ENCODE measurements at places on chromosomes 5 and 9.

DNA sequence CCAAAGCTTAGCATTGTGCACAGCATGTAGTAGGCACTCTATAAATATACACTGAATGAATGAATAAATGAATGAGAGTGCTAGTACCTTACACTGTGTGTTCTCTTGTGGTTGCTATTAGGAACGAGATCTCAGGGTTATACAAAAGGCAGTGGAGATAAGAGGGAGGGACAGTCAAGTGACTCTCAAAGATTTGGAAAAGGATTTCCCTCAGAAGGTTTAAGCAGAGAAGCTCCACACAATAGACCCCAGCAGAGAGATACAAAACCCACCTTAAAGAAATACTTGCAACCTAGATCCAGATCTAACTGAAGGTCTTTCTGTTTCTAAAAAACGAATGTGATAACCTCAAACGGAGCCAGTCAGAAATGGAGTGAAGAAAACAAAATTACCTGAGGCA is 11.8 kb upstream of the EFNA5 start:
- DNase-seq: no peak

DNA sequence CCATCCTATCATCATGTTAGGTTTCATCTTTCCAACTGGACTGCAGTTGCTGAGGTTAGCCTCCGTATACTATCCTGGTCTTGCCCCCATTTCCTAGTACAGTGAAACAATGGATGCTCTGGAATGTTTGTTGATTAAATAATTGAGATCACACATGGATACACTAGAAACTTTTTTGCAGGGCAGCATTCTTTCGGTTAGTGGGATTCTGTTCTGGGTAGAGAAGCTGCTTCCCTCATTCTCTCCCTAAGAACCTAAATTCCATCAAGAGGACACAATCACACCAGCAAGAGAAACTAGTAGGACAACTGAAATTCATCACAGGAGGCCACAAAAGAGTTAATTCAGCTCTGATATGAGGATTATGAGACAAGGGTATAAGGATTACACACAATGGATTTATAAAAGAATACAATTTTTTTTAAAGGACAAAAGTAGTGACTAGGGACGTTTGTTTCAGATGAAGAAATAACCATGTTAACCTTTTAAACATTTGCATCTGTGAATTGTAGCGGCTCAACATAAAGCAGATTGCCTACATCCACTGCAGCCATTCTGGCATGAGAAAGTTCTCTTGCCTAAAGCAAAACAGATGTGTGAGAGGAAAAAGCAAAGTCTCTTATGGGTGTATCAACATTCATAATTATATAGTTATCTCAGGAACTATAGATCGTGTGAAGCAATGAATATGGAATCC is 162.7 kb upstream of the LHFPL2 start:
- DNase-seq: no peak

DNA sequence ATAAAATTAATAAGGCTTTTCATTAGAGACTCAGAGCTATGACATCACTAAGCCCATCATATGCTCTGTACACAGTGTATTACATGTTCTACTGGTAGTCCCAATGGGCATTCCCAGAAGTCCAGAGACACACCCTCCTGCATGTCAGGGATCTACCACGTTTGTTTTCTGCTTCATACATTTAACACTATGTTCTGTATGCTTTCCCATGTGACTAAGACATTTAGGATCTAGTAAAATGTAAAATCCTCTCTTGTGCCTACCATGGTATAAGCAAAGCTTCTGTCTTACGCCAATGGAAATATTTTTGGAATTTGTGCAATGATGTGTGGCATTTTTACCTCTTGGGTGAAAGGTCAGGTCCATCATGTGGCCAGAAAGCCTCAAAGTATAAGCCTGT is 192.4 kb downstream of the ADAMTSL1 start:
- no peak for DNase-seq

DNA sequence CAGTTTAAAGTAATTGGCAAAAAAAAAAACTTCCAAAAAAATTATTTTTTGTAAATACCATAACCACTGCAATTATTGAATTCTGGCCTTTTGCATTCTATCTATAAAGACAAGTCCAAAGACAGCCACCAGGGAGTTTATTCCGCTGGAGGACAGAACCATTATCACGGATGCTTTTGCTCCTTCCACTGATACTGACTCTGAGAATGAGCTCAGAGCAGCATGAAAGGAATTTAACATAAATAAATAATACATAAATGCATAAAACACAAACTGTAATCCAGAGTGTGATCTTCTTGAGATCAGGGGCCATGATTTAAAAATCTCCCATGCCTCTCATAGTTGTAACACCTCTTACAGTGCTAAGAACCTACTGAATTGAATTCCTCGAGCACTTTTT is 264.8 kb downstream of the ARRDC3 start:
- DNase-seq: no peak

- no peak for DNase-seq
Observed at GRCh38 chr5:123134653-123135181, 45.7 kb downstream of the PRDM6 start.

GRCh38 chr9:35114840-35115628 is 628 bp downstream of the ATOSB start:
- no peak for DNase-seq

DNA sequence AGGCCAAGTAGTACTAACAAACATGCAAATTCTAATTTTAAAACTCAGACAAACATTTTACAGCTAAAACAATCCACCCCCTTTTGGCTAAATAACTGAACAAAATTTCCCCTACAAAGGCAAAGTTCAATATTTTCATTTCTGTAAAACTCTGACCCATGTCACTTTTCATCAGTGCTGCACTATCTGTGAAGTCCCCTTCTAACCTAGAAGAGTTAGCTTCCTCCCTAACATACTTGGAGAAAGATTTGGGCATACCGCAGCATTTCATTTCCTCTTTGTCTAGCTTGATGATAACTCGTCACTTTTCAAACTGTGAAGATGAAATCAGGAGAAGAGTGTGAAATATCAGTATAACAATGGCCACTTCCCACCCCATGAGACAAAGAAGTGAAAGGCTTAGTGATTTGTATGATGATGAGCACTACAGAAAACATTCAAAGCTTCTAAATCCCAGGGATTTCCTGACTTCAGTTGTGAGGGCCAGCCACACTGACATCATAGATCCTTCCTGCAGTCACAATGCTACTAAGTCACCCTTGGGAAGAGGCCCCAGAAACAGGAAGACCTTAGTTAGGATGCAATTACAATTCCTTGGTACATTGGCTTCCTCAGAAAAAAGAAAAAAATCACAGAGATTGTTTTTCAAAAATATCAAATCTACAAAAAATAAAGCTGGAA is at the start of gene FAM81B:
TSS of gene FAM81B (plus strand) at position 555 of the 681 bp plus-strand sequence. CDS start at position 579, 24 bp downstream.
- DNase-seq: no peak

DNA sequence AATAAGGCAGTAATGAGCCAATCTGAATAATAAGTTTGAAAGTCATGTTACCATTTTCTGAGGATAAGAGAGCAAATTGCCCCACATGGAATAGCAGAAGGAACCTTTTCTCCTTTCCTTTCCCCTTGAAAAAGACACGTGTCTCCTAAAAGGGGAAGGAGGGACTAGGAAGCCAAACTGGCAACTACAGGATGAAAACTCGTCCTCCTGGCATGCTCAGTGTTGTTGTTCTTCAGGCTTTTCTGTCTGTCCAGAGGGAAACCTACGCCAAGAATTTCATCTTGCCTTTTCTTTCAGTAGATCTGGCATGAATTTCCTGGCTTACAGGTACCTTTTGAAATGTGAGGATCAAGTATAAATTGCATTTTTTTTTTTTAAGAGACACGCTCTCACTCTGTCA is 355.9 kb upstream of the TLE4 start:
- DNase-seq: no peak

GRCh38 chr5:100757618-100758017 is 145.5 kb downstream of the ST8SIA4 start:
- DNase-seq: no peak

GRCh38 chr5:94700592-94700991 is 82.1 kb downstream of the SLF1 start:
- DNase-seq: no peak

DNA sequence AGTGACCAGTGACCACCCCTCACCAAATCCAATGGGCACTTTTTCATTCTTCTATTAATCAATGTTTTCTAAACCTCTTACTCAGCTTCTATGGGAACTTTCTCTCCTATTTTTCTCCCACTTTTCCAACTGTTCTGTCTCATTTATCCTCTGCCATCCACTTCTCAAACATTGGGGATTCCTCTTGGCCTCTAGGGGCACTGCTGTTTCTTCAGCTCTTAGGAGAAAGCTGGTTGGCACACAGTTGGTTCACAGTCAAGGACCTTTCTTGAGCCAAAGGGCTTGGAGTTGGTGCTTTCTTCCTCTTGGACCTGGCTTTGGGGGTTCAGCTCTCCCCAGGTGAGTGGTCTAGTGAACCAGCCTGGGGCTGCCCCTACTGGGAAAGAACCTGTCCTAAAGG is 112.2 kb upstream of the LHFPL2 start:
- DNase-seq: no peak

DNA sequence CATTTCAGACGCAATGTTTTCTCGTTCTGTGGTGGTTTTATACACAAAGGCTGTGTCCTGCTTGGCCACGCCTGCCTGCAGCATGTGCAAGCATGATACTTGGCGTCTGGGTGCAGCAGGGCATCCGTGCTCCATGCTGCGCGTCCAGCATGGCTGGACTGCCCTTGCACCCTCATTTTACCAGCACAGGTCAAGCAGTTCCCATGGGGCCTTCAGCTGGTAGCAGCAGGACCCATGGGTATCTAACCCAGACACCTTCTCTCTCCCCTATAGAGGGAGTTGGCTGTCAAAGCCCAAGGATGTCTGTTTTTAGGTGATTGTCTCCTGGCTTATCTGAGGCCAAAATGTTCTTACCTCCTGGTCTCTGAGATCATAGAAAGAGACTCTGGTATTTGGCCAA is 158.3 kb upstream of the PITX1 start:
- DNase-seq: no peak

GRCh38 chr5:136057401-136058038 is 28.7 kb downstream of the TGFBI start:
- DNase-seq: no peak

- no peak for DNase-seq
Observed at GRCh38 chr5:136006164-136006563, 22.6 kb upstream of the TGFBI start.

DNA sequence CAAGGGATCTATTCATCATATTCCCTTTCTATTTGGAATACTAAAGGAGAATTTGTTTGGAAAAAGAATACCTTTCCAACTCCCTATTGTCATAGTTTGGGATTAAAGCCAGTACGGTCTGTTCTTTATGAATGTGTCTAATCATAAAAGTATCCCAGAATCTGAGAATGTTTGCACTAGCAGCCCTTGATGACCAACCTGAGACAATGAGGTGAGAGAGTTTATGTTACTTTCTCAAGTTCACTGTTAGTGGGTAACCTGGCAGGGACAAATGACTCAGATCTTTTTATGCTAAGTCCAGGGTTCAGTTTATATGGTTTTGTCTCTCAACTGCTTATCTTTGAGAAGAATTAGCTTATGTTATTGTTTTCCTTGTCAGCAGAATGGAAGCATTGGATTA is 25.3 kb upstream of the TLR4 start:
- DNase-seq: no peak

DNA sequence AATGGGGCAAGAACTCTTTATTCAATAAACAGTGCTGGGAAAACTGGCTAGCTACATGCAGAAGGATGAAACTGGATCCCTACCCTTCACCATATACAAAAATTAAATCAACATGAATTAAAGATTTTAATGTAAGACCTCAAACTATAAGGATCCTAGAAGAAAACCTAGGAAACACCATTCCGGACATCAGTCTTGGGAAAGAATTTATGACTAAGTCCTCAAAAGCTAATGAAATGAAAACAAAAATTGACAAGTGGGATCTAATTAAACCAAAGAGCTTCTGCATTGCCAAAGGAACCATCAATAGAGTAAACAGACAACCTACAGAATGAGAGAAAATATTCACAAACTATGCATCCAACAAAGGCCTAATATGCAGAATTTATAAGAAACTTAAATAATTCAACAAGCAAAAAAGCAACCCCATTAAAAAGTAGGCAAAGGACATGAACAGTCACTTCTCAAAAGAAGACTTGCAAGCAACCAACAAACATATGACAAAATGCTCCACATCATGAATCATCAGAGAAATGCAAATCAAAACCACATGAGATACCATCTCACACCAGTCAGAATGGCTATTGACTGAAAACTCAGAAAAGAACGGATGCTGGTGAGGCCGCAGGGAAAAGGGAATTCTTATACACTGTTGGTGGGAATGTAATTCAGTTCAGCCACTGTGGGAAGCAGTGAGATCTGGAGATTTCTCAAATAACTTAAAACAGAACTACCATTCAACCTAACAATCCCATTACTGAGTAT is 104.3 kb upstream of the MAP3K1 start:
- DNase-seq: no peak

- DNase-seq: no peak
Observed at GRCh38 chr5:71737931-71738539, 19.0 kb downstream of the CARTPT start.

DNA sequence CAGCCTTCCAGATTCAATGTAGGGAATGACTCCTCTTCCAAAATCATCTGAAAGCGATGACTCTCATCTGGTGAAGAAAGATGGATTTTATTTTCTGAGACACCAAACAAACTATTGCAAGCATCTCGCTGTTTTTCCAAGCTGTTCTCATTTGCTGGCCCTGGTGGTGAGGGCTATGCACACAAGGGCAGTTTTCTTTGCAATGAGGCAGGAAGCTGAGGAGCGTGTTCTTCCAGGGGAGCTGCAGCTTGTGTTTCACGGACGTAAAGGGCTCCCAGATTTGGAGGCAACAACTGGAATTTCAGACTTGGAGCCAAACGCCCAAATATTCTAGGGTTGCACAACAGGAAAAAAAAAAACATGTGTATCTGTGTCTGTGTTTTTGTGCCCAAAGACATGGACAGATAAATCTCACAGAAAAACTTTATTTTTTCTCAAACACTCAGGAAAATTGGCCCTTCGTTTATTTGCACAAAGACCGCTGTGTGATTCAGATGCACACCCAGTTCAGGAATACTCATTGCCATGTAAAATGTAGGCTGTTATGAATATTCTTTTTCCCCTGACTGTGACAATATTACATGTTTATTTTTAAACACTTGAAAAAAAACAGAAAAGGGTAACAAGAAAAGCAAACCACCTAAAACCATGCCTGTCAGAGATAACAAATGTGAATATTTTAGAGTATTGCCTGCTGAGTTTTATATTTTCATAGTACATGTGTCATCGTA is 151.3 kb downstream of the GAS1 start:
- no peak for DNase-seq

GRCh38 chr9:35757226-35757891 is 3.3 kb upstream of the MSMP start:
- no peak for DNase-seq

DNA sequence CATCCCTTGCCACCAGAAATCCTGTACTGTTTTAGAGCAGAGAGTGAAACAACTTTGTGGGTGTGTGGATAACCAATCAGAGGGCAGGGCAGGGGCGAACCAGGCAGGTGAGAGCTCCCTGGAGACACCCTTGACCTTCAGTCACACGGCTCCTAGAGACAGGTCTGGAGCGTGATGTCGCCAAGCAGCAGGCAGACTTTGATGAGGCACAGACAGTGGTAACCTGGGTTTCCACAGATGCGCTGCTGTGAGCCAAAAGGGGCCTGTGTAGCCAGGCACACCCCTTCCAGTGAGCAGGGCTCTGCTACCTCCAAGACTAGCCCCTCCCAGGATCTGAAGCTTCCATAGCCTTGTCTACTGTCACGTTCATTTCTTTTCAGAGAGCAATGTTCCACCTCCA is 317.8 kb upstream of the ADCY2 start:
- DNase-seq: no peak

- no peak for DNase-seq
Observed at GRCh38 chr5:151686674-151687407, at the start of gene SPARC. TSS of gene SPARC (minus strand) at chr5:151686915. CDS start at chr5:151676188, 10,727 bp downstream.

Data from stimulated activated CD8-positive, alpha-beta memory T cell treated with anti-CD3 and anti-CD28 coated beads, Interleukin-4, amount 100 ng/mL, for 4 hours (primary cell).